ENCODE measurements at places on chromosomes 6 and 20.

DNA sequence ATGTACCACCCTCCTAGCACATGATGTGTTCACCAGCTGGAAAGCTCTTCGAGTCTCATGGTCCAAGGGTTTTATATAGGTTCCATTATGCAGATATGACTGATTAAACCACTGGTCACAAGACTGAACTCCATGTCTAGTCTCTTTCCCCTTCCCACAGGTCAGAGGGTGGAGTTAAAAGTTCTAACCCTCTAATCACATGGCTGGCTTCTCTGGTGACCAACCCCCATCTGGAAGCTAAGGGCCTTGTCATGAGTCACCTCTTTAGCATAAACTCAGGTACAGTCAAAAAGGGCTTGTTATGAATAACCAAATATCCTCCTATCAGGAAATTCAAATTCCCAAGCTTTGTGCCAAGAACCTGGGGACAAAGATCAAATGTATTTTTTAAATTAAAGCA is 52.0 kb upstream of the KLHL31 start:
- no peak for DNase-seq

DNA sequence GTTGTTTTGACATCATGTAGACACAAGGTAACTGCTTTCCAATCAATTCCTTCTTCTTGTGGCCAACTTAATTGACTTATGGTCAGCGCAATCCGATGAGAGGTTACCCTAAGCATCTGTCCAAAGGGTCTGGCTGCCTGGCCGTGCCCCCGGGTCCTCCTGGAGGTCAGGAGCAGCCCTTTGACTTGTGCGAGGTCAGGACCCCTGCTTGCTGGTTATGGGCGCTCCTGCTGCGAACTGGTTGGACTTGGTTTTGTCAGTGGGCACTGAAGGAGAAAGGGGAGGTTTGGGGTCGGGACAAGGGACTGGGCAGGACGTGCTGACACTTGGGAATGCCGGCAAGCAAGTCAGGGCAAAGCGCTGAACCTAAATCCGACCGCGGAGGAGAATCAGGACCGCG is 215.6 kb downstream of the QKI start:
- DNase-seq = no peak

DNA sequence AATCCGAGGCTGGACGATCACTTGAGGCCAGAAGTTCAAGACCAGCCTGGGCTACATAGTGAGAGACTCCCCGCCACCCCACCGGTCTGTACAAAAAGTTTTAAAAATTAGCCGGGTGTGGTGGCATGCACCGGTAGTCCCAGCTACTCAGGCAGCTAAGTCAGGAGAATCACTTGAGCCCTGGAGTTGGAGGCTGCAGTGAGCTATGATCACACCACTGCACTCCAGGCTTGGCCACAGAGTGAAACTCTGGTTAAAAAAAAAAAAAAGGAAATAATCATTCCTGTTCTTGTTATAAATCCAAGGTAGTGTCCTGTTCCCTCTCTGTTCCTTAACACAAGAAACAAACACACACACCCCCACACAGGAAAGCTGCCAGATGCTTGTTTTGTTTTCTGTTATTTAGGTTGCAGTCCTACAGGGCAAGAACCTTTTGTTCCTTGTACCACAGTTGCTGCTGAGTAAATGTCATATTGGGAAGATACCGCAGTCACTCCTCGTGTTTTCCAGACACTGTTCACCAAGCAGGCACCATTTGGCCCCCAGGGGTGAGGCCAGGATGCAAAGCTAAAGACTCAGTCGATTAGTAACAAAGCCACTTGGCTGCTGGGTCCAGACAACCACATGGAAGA is 28.9 kb downstream of the ASIP start:
- no peak for DNase-seq

- peak; percentile 65 for DNase-seq
Measured at GRCh38 chr6:91081452-91082067, 494.7 kb upstream of the MAP3K7 start.

DNA sequence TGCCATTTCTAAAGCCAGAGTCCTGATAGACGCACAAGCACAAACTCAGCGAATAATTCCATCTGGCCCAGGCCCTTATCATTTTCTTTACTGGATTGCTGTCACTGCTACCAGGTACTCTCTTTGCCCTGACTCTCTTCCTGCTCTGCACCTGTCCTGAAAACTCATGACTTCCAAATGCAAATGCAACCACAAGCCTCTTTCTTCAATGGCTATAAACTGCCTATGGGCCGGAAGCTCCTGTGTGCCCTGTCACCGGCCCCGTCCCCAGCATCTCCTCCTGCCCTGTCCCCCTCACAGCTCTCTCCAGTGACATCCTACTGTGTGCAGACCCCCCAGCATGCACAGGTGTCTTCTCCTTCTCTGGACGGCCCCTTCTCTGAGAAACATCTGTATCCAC is 302.6 kb downstream of the GMDS start:
- no peak for DNase-seq

GRCh38 chr20:7355051-7355450 is 585.2 kb downstream of the HAO1 start:
- no peak for DNase-seq

DNA sequence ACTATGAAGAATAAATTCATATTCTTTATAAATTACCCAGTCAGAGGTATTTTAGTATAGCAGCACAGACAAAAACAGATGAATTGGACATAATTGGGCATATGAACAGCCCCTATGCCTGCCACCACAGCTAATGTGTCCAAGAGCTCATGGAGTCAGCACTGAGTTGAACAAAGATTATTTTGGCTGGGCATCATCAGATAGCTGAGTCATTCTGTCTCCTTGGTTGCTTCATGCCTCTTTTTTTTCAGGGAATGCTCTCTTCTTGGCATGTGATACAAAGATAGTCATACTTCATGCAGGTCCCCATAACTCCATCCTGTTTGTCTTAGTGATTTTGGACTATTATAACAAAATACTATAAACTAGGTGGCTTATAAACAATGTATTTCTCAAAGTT is 275.6 kb downstream of the TENT5A start:
- DNase-seq = no peak

GRCh38 chr20:18466574-18466893 is 296 bp downstream of the DZANK1 start:
- no peak for DNase-seq

- peak; percentile 85 for DNase-seq
Measured at GRCh38 chr20:3046677-3047462, 1.0 kb downstream of the MRPS26 start.

DNA sequence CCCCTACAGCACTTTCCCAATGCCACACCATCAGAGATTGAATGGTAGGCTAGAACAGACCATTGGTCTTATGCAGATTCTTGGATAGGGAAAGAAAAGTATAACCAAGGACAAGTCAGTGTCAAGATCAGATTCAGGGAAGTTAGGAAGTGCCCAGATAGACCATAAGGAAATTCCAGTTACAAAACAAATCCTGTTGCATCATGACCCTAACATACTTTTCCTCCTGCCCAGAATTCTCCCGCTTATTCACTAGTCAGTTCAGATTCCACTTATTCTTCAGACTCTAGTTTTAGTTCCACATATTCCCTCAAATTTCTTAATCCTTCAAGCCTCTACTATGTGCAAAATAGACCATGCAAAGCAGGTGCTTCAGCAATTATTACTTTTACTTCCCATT is 20.7 kb downstream of the METTL24 start:
- no peak for DNase-seq

GRCh38 chr6:31057426-31058003 is 47.2 kb downstream of the MUC22 start:
- no peak for DNase-seq

- DNase-seq = no peak
Measured at GRCh38 chr20:47529840-47530239, 28.2 kb downstream of the NCOA3 start.

- no peak for DNase-seq
Measured at GRCh38 chr6:18327626-18328025, 59.5 kb upstream of the RNF144B start.

- no peak for DNase-seq
Measured at GRCh38 chr20:48983423-48984400, 62.2 kb downstream of the ARFGEF2 start.

DNA sequence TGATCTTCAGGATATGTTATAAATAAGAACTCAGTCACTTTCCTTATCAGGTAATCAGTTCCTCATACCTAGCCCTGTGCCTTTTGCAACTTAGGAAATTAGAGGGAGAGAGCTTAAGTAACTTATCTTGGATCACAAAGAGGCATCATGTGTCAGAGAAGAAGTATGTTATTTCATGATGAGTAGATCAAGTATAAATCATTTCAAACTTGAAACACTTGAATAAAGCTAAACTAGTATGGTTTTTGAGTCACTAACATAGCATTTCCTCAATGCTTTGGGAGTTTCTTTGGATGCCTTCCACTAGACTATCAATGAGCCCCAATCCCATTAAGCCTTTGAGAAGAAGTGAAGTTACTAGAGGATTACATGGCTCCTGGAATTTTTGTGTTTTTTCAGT is 102.6 kb upstream of the TNFAIP3 start:
- no peak for DNase-seq

GRCh38 chr6:119157506-119157815 is 79.0 kb upstream of the FAM184A start:
- DNase-seq = no peak

DNA sequence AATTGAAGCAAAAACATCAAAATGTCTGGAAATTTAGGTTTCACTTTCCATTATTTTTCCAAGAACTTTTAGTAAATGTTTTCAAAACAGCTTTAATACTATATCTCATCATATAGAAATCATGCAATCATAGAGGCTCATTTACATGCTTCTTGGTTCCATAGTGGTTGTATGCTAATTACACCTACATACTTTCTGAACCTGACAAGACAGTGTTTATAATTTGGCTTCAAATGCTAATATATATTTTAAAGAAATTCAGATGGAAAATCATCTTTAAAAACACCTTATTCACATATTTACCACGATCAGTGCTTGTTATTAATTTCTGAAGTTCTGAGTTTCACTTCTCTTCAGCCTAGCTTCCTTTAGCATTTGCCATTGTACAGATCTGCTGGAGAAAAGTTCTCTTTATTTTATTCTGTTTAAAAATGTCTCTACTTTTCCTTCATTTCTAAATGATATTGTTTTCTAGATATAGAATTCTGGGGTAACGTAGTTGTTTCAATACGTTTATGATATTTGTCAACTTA is 89.9 kb downstream of the PLCB1 start:
- DNase-seq = no peak

DNA sequence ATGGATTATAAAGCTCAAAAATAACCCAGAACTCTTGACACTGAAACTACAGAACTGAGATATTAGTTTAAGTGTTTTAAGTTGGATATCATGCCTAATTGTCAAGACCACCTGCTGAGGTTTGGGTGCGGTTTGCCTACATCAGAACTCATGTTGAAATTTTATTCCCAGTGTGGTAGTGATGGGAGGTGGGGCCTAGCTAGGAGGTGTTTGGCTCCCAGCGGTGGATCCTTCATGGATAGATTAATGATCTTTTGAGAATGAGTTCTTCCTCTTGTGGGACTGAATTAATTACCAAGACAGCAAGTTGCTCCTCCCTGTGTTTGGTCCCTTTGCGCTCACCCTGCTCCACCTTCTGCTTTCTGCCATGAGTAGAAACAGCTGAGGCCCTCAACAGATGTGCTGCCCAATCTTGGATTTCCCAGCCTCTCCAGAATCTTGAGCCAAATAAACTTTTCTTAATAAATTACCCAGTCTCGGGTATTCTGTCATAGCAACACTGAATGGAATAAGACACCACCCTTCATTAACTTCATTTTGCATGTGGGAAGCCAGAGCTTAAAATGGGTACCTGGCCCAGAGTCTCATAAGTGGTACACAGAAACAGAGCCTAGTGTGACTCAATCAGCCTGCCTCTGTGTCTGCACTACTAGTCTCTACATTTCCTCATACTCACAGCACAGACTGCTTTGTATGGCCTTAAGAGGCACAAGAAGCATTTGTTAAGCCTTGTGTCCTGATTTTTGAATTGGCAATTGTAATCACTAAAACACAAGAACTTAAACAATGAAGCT is 158.4 kb downstream of the IBTK start:
- no peak for DNase-seq

- no peak for DNase-seq
Measured at GRCh38 chr6:20028143-20028542, 184.1 kb downstream of the MBOAT1 start.

DNA sequence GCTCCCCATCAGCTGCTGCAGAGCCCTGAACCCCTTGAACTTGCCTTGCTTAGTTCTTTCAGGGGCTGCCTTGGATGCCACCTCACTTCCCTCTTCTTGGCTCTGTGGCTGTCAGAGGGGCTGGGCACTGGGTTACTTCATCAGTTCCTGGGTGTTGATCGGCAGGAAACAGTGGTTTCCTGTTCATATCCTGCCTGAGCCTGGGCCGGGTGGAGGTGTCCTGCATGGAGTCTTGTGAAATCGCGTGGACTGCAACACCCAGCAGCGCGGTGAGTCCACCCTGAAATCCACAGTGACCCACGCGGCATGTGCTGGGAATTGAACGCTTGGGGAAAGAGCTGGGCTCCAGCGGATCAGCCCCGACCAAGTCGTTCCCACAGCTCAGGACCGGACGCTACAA is 97.5 kb downstream of the CDH26 start:
- DNase-seq = no peak

- no peak for DNase-seq
Measured at GRCh38 chr6:91088515-91088914, 501.6 kb upstream of the MAP3K7 start.

DNA sequence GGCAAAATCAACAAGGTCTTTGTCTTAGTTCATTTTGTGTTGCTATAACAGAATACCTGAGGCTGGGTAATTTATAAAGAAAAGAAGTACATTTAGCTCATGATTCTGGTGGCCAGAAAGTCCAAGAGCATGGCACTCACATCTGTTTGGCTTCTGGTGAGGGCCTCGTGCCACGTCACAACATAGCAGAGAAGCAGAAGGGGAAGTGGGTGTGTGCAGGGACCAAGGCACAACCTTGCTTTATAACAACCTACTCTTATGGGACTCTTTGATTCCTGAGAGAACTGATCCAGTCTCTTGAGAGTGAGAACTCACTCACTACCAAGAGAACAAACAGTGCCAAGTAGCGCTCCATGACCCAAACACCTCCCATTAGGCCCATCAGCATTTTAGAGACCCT is 25.4 kb downstream of the GABRR2 start:
- DNase-seq = no peak

DNA sequence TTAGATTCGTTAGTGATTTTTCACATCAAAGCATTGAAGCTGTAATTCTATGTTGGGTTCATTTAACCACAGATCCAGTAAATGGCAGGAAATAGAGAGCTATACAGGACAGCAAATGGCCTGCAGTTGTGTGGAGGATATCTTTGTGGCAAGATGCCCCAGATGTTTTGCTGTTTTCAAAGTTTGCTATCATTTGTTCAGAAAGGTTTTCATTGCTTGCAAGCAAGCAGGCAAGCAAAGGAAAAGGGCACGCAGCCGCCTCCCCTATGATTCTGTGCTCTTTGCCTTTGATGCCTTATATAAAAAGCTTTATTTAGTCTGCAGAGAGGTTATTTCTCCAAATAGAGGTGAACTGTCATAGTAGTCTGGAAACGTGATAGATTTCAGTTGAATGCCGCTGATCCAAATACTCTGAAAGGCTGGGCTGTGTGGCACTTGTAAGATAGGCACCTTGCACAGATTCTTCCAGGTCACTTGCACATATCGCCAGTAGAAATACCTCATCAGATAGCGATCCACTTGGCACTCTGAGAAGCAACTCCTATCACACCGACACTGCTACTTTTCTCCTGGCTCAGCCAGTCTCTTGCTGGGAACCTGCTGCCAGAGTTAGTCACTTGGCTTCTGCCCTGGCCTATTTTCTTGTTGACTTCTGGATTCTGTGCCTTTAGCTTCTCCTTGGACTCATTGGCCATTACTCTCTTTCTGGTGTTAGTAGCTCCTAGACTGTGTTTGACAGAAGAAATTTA is 66.4 kb downstream of the UTRN start:
- DNase-seq = no peak
